ENCODE measurements at places on chromosomes 5 and 9.

DNA sequence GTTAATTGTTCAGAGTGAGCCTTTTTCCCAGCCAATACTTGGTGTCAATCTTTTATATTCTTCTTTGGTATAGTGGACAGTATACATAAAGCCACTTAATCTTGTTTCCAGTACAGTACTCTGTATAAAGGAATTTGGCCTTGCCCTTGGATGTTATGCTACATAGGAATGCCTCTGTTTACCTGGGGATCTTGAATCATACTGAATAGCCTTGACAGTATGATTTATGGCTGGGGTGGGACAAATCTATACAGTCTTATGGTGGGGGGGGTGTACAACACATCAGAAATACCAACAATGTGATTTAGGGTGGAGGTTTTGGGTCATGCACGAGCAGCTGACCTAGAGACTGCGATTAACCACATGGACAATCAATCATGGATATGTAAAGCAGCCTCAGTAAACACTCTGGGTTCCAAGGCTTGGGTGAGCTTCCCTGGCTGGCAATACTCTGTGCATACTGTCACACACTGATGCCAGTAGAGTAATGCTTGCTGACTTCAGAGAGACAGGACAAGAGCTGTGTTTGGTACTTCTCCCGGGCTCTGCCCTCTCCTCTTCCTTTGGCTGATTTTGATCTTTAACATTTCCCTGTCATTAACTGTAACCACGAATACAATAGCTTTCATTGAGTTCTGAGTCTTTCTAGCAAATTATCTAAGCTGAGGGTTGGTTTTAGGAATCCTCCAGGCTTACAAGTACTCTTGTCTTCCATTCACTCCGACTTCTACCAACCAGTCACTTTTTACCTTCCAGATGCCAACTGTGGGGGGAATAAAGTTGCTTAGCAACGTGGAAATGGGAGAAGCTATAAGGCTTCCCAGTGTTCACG is 84.6 kb downstream of the IARS1 start:
- DNase-seq, result no peak

GRCh38 chr9:135130207-135130976 is 42.9 kb downstream of the OLFM1 start:
- no peak for DNase-seq

DNA sequence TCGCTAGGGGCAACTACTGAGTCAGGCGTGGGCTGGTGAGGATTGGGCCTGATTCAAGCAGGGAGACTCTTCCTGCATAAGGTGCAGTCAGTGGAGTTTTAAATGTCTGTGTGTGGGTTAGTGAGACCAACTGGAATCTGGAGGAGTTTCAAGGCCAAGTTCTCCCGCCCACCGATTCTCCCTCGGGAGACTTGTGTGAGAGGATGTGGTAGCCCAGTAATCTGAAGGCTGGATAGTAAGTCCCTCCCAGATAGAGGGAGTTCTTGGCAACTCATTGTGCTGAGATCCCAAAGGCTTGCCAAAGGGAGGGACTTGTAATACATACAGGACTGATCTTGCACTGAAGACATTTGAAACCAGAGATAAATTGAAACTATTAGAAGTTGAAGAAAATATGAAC is 51.8 kb downstream of the WDR36 start:
- DNase-seq, result no peak

- no peak for DNase-seq
Observed at GRCh38 chr5:105878402-105878801, 1792.3 kb downstream of the EFNA5 start.

DNA sequence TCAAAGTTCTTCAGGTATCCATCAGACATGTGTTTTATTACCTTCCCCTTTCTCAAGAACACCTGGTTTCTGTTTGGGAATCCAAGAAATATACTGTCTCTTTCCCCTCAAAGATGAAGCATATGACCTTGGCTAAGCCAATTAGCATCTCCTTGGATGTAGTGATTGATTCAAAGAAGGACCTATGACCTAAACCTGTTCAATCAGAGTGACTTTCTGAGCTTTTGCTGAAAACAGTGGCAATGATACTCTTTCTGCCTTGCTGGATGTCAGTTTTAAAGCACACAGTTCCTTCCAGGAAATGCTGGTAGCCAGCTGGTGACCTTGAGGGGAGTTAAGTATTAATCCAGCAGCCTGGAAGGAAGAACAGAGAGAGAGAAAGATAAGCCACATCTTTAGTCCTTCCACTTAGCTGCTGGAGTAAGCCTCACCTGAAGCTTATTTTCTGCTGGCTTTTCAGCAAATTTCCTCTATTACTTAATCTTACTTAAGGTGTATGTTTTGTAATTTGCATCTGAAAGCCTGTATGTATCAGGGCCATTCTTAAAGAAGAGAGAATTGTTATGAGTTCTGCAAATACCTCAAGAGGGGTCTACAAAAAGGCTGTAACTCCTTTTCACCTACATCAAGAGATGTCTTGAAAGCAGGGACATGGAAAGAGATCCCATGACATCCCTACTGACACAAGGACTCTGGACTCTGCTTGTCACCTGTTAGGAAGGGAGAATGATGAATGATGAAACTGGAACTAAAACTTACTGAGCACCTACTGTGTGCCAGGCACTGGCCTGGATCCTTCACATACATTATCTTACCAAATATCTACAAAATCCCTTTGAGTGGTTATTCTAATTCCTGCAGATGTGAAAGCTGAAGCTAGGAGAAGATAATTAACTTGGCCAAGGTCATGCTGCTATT is 35.2 kb upstream of the PIK3R1 start:
- DNase-seq, result no peak

GRCh38 chr9:133476036-133476931 is 2.6 kb downstream of the SLC2A6 start:
- DNase-seq, result no peak

Data from NCI-H1048 (cell line).